ENCODE measurements at places on chromosomes 3 and 15.
A peak's percentile ranks its signal among the peaks of the same experiment; 100 is the strongest.

DNA sequence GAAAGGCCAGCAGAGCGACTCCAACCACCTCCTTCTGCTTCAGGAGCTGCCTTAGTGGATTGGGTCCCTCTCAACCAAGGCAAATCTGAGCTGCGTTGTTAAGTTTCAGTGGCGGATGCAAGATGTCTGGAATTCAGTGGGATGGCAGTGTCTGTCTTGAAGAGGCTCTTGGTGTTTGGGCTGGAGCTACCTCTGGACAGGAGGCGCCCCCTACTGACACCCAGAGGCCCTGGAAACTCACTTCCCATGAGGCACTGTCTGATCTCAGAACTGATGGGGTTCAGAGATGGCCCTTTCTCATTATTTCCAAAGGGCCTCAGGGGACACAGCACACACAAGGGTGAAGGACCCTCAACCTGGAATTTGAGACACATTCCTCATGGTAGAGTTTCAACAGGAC lies 6.0 kb upstream of the SLC28A1 start:
- DNase-seq = peak; percentile 55

DNA sequence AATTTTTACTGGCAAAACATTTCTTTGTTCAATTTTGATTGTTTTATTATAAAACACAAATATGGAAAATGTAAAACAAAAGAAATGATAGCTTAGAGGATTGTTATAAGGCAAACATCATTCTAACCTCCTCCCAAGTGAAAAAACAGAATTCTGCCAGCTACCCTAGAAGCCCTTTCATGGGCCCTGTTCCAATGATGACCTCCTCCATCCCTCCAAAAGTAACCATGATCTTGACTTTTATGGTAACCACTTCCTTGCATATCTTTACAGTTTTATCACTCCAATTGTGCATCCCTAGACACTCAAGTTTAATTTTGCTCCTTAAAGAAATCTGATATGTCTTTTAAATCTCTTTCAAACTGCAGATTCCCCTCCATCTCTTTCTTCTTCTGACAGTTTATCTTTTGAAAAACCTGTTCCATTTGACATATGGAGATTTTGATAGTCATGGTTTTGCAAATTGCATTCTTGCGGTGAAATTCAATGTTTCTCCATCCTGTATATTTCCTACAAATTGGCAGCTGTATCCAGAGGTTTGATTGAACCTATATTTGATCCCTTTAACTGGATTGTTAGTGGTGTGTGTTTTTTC lies 27.0 kb upstream of the TNFAIP8L3 start:
- DNase-seq = no peak

GRCh38 chr3:189305412-189305811 lies 133.6 kb downstream of the TPRG1 start:
- no peak for DNase-seq

GRCh38 chr3:50632450-50632849 lies 15.5 kb downstream of the MAPKAPK3 start:
- no peak for DNase-seq

- peak; percentile 91 for DNase-seq
Measured at GRCh38 chr15:74781431-74782258, at the start of gene CSK. TSS of gene CSK (plus strand) at chr15:74782080. CDS start at chr15:74798298, 16,218 bp downstream.

- no peak for DNase-seq
Measured at GRCh38 chr3:33461097-33461496, 20.9 kb upstream of the UBP1 start.

GRCh38 chr3:138608322-138609135 lies at the start of gene FAIM:
TSS of gene FAIM (plus strand) at chr3:138608771. CDS start at chr3:138619727, 10,956 bp downstream.
- DNase-seq = peak; percentile 96

GRCh38 chr15:98505611-98506031 lies 142.7 kb upstream of the IGF1R start:
- no peak for DNase-seq

DNA sequence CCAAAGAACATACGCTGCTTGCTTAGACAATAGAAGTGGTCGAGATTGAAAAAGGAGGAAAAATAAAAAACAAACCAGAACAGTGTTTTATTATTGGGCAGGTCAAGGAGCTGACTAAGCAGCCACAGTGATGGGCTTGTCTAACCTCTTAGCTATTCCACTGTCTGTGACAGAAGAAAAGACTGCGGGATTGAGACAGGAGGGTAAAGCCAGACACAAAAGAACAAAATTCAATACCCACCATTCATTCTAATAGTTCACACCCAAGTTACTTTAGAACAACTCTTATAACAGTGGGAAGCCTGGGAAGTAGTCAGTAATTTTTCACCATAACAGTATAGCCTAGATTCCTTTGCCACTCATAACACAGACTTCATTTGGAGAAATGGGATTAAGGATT lies 435.4 kb downstream of the MFSD1 start:
- no peak for DNase-seq

DNA sequence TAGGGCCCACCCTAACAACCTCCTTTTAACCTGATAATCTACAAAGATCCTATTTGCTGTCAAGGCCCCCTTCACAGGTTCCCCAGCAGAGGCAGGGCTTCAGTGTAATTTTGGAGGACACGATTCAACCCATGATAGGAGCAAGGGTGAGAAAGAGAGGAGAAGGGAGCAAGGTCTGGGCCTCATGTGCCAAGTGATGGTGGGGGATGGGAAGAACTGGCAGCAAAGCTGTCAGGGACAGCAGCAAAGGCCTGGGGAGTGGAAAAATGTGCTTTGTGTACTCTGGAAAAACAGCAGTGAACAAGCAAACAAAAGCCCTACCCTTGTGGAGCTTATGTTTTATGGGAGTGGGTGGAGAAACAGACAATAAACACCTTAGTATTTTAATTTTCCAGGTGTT lies 2.7 kb upstream of the GALNT15 start:
- no peak for DNase-seq

GRCh38 chr3:138861798-138862197 lies 27.1 kb upstream of the PIK3CB start:
- peak; percentile 21 for DNase-seq

DNA sequence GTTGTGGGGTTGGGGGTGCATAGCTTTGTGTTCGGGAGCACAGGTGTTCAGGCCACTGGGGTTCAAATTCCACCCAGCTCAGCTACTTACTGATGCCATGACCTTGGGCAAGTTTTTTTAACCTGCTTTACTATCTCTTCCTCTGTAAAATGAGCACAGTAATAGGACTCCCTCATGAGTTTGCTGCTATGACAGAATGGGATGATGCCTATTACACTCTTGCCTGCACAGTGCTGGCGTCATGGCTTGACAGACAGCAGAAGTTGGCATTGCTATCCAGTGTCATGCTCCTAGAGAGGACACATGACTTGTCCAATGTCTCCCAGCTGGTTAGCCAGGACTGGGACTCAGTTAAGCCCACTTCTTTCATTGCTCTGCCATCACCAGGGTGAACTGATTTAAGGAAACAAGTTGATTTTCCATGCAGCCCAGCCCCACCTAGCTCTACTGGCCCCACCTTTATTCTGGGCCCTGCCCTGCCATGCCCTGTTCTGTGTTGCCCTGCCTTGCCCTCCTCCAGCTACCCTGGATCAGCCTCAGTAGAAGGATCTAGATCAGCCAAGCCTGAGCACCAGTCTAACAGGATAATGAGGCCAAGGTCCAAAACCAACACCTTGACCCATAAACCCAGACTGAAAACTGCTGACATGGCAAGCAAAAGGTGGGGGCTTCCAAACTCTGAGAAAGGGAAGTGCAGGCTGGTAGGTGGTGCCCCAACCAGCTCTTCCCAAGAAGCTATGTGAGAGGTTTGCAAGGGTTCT lies 155.8 kb upstream of the ATP11B start:
- DNase-seq = no peak

- no peak for DNase-seq
Measured at GRCh38 chr3:103002425-103003176, 567.8 kb downstream of the ZPLD1 start.

- no peak for DNase-seq
Measured at GRCh38 chr15:78950343-78950742, 5.5 kb upstream of the CTSH start.

- no peak for DNase-seq
Measured at GRCh38 chr15:67396114-67396513, 124.8 kb upstream of the C15orf61 start.

DNA sequence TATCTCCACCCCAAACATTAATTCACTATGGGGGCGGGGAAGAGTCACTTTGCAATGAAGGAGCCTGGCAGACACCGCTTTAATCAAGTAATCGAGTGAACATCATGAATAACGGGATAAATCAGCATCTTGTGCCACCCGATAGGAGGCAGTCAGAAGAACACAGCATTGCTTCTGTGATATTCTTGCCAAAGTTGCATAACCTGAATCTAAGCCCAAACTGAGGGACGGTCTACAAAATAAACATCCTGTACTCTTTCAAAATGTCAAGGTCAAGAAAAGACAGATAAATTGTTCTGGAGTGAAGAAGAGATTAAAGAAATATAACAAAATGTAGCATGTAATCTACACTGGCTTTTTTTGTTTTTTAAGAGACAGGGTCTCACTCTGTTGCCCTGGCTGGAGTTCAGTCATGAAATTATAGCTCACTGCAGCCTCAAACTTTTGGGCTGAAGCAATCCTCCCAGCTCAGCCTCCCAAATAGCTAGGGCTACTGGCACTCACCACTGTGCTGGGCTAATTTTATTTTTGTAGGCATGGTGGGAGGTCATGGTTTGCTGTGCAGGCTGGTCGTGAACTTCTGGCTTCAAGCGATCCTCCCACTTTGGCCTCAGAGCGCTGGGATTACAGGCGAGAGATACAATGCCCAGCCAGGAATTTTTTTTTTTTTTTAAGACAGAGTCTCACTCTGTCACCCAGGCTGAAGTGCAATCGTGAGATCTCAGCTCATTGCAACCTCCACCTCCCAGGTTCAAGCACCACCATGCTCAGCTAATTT lies 20.1 kb upstream of the VWA5B2 start:
- DNase-seq = no peak

- no peak for DNase-seq
Measured at GRCh38 chr3:118863731-118864322, 170.8 kb downstream of the IGSF11 start.

DNA sequence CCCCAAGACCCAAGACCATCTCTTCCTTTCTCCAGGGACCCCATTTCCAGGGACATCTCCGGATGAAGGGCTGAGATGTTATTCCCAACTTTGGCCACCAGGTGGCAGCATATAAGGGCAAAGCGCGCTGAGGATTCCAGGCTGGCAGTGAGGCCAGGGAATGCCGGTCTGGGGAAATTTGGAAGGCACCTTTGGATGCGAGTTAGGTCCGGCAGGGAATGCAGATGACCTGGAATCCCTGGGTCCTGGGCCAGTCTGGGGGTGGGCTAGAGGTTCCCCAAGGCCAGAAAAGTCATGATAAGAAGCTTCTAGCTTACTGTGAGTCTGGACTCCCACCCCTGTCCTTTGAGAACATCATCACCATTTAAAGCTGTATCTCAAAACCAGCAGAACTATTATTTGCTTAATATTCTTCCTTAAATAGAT lies 1.6 kb upstream of the CHST13 start:
- DNase-seq = peak; percentile 82

DNA sequence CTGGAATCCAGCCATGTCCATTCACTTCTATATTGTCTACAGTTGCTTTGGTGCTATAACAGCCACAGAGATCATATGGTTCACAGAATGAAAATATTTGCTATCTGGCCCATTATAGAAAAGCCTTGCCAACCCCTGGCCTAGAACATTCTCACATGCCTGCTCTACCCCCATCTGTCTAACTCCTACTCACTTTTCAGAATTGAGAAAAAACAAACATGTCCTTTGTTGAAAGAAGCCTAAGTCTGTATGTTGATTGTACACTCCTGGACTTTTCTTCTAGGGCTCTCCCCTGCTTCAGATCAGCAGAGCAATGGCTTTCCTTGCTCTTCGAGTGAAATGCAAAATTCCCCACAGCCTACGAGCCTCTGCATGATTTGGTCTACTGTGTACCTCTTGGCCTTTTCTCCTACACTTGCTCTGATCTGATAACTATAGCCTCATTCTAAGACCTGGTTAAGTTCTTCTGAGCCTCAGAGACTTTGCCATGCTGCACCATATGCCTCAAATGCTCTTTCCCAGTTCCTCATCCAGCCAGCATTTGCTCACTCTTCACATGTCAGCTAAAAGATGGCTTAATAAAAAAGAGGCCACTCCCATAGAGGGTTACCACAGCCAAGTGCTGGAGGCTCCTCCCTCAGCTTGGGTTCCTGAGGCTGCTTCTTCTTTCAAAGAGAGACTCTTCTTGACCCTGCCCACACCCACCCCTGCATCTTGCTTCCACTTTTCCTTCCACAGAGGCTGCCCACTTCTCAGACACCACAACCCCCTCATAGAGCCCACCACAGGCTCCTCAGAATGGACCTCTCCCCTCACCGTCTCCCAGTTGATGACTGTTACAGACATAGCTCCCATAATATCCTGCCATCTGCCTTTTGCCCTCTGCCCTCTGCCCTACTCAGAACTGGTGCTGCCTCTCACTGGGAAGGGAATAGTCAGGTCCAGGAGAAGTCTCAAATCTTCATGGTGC lies 22.9 kb upstream of the DCLK3 start:
- no peak for DNase-seq

- DNase-seq = no peak
Measured at GRCh38 chr3:172065527-172065926, 26.1 kb downstream of the FNDC3B start.

- no peak for DNase-seq
Measured at GRCh38 chr3:197203714-197204146, 94.7 kb downstream of the DLG1 start.

- DNase-seq = no peak
Measured at GRCh38 chr3:45462522-45463265, 74.3 kb downstream of the LARS2 start.

DNA sequence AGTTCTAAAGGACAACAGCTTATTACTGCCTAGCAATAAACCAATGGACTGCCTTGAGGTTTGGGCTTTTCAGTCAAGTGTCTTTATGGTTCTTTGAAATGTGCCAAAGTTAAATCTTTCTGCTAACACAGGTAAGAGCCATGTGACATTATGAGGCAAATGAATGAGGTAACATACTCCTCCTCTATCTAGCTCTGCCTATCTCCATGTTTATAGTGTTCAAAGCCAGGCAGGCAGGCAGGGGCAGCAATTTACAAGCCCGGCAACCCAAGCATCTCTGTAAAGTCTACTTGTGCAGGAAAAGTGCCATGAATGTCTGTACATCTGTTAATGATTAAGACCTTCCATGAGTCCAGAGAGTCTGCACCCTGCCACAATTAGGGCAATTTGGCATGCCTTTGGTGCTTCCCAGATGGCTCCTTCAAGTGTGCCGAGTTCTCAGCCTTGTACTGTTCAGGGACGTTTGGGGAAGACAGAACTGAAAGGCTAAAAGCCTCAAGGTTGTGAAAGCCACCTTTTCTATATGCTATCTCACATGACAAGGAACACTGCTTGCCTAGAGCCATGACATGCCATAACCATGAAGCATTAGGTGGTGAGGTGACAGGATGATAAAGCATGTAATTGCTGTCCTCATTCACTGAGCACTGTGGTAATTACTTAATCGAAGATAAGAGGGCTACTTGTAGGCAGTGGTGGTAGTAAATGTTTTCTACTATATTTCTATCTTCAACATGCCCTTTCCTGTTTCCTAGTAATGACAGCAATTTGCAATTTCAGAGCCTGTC lies 41.4 kb upstream of the EIF1B start:
- DNase-seq = no peak

- no peak for DNase-seq
Measured at GRCh38 chr3:11392014-11392859, 120.0 kb downstream of the ATG7 start.

GRCh38 chr15:33098094-33099058 lies 96.1 kb downstream of the FMN1 start:
- DNase-seq = no peak
